Lower lobe of right lung (tissue), 2 donors: ENCODE measurements at places on chromosomes 7 and 10. TPM values are rescaled to one million over a fixed set of nuclear protein-coding genes. Genes with fewer than 3 reads are reported as not detected.

GRCh38 chr7:34445653-34446052 is 212.4 kb upstream of the NPSR1 start:
- DNase-seq = no peak

The LAMB1 gene
- 104 TPM for total RNA-seq

DNA sequence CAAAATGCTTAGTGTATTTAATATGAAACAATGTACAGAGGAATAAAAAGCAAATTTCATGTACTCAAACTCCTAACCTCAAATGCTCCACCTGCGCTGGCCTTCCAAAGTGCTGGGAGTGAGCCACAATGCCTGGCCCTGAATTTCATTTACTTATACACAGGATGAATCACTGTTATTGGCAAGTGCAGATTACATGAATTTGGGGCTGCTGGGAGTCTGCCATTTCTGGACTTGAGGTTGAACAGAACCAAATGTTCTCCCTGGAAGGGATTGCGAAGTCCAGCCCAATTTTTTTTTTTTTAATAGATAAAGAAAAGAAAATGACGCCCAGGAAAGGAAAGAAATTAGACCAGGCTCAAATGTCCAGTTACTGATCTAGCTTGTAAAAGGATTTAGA is 6.8 kb upstream of the CSTF2T start:
- no peak for DNase-seq

DNA sequence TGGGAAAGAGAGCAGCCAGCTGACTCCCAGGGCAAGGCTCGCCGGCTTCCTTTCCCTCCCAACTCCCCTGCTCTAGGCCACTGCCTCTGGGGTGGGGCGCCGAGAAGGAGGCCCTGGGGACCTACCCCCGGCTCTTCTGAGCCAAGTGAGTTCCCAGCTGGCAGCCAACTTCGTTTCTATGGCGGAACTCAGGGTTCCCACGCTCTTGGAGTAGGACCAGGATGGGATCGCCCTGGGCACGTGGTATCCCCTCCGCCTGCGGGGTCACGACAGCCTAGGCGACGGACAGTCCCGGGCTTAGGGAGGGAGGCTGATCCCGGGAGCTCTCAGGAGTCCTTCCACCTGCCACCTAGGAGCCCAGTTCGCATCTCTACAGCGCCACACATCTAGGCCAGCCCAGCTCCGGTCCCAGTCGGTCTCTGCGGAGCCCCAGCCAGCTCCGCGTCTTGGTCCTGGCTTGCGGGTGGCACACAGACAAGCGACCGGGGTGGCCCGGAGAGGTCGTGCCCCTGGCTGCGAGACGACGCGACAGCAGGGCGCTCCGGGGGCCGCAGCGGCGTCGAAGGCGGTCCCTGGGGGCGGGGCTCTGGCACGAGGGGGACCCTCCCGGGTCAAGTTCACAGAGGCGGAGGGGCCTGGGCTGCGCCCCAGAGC is 20.5 kb upstream of the GATA3 start:
- DNase-seq = no peak

- DNase-seq = no peak
Observed at GRCh38 chr10:58952162-58952601, 224.3 kb upstream of the PHYHIPL start.

DNA sequence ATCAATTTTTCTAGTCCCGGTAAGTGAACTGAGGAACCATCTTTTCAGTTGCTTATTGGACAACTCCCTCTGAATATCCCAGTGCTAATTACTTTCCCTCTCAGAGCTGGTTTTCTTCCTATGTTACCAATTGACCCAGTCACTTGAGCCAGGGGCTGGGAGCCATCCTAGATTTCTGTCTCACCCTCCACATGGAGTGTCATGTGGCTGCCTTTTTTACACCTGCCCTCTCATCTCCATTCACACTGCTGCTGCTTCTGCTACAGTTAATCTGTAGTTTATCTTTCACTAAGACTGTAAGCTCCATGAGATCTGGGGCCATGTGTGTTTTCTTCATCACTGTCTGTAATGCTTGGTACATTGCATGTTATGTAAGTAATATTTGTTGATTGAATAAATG is 35.8 kb downstream of the VCL start:
- no peak for DNase-seq

DNA sequence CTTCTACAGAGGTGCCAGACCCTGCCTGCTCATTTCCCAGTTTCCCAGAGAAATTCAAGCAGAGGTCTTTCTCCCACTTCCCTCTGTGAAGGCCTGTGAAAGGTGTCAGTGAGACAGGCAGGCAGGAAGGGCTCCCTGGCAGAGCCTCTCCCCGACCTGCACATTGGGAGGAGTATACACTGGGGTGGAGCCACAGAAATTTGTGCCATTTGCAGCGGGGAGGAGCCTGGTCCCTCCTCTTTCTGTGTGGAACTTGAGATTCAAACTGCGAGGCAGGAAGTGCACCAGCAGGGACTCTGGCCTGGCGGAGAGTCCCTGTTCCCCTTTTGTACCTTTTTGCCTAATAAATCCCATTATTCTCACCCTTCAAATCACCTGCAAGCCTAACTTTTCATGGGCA is 54.6 kb upstream of the OPN4 start:
- no peak for DNase-seq

DNA sequence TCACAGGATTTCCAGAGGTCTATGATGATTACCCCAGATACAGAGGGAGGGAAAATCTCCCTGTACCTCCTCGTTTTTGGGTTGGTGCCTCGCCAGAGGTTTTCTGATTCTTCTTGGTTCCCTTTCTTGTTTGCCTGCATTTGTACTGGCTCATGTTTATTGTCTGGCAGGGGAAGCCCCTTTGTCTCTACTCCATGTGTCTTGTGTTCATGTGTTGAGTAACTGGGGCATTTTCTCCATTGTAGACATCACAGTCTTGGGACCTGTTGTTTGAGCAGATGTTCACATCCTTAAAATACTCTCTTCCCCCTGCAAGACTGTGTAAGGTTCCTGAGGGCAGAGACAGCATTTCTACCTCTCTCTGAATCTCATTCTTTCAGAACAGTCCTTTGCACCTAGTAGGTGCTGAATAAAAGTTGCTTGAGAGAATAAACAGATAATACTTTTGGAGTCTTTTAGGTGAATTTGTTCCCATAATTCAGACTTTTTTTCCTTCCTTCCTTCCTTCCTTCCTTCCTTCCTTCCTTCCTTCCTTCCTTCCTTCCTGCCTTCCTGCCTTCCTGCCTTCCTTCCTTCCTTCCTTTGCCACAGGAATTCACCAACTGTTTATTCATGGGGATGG is 25.1 kb downstream of the CDK14 start:
- DNase-seq = no peak

DNA sequence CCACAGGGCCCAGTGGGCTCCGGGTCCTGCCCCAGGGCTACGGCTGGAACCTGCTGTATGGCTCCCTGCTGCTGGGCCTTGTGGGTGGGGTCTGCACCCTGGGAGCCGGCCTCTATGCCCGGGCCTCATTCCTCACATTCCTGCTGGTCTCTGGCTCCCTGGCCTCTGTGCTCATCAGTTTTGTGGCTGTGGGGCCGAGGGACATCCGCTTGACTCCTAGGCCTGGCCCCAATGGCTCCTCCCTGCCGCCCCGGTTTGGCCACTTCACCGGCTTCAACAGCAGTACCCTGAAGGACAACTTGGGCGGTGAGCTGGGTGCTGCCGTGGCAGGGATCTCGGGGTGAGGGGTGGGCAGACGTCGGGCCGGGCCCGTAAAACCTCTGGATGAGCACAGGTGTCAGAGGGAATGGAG is 4.4 kb downstream of the SLC12A9 start:
- no peak for DNase-seq

- DNase-seq = no peak
Observed at GRCh38 chr10:81969136-81969535, 94.1 kb downstream of the NRG3 start.

- DNase-seq = no peak
Observed at GRCh38 chr10:95300022-95300539, 9.3 kb upstream of the PDLIM1 start.

The GPR26 gene
- not detected for total RNA-seq

DNA sequence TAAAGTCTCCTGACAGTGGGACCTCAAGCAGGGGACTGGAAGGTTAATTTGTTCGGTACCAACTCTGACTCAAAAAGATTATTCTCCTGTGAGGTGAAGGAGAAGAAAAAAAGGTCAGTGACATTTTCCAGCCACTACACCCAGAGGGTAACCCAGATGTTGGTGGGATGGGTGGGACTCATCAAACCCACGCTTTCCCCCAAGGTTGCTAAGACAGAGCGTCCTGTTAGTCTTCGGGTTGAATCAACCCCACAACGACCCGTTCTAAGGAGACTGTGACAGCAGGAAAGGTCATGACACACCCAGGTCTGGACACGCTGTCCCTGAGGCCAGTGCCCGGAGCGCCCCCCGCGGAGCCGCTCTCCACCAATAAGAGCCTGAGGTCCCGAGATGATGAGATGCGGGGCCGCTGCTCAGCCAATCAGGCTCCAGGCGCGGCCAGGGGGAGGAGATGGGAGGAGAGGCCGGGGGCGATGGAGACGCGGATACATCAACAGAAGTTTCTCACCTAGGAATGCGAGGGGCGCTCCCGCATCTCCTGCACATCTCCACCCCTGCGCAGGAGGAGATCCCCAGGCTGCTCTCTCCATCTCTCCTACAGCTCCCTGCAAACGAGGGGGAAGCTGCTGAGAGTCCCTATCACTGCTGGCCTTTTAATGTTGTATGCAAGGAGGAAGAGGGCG is at the start of gene WNT16:
TSS of gene WNT16 (plus strand) at position 493 of the 683 bp plus-strand sequence. CDS start 293 bp downstream, outside the sequence.
- peak; percentile 39 for DNase-seq

The FAM24A gene
- not detected for total RNA-seq

DNA sequence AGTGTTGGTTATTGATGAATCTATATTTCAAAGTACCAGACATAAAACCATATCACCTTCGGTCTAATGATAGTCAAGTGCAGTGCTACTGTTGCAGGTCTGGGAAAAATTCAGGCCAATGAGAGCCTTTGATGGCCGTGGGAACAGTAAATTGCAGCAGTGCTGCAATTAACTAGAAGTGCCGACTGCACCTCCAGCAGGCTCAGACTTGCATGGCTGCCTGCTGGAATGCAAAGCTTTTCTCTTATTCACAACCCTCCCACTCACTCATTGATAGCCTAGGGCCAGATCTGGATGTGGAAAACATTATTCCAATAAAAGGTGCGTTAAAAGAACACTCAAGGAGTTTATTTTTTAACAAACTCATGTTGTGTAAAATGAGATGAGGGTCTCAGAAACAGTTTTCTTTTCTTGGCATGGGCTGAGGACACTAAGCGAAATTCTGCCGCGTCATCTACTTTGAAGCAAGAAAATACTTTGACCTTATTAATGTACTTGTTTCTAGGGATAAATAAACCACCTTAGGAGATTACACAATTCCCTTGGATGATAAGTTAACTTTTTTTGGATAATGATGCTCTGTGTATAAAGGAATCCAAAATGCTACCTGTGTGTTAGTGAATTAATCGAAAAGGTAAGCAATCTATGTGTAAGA is 17.1 kb downstream of the PLXDC2 start:
- no peak for DNase-seq

The SFTPA1 gene
- total RNA-seq = 10,352 TPM

DNA sequence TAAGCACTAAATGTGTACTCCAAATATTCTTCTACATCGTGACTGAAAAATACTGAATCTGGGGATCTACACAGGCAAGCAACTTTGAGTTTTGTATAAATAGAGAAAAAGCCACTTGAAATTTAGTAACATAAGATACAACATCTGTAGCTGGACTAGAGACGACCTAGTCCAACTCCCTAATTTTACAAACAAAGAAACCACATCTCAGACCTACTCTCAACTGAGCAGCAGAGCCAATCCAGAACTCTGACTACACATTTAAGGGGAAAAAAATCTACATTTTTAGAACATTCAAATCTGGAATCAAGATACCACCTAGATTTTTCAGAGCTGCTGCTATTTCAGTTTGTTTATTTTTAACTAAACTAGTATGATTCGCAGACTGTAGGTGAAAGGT is 88.9 kb downstream of the CABCOCO1 start:
- no peak for DNase-seq

The FAM241B gene
- total RNA-seq = 5.0 TPM

The MBLAC1 gene
- total RNA-seq = 2.7 TPM

DNA sequence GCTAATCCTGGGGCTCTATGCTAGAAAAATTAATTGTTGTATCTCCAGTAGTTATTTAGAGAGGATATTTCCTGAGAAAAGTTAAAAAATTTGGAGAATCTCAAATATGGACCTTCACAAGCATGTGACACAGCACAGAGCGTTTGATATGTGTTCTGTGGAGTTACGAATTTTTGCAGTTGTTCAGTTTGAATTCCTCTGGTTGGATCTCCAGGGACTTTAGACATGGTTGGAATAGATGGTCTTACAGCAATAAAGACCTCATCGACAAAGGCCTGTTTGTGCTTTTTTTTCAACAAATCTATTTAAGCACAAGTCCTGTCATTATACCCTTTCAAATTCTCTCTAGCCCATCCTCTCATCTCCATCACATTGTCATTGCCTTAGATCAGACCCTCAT is 138.0 kb downstream of the TES start:
- no peak for DNase-seq

The LMOD2 gene
- not detected for total RNA-seq

The MKRN1 gene
- total RNA-seq = 112 TPM

- no peak for DNase-seq
Observed at GRCh38 chr10:34916314-34916713, 101.2 kb upstream of the PARD3 start.

DNA sequence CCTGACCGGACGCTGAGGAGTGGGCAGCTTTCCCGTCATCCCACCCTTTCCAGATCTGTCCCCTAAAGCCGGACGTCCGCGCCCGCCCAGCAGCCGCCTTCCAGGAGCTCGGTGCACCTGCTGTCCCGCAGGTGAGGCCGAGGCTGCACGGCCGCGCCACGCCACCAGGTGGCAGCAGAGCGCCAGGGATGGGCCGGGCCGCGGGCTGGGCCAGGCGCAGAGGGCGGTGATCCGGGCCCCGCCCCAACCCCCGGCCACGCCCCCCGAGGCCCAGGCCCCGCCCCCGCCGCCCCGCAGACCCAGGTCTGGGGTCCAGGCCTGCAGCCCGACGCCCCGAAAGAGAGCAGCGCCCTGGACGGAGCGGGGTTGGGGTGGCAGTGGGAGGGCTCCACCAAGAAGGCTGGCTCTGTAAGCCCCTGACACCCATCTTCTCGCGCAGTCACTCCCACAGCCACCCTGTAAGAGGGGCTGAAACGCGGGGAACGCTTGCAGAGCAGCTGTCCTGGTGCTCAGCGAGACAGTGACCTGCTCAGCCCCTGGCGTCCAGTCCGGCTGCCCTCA is 32.2 kb downstream of the FOXL3 start:
- peak; percentile 84 for DNase-seq

The CHN2 gene
- 14.2 TPM for total RNA-seq

- no peak for DNase-seq
Observed at GRCh38 chr10:60367431-60367830, 22.2 kb downstream of the ANK3 start.

- no peak for DNase-seq
Observed at GRCh38 chr10:14414901-14415300, 84.2 kb upstream of the FRMD4A start.

DNA sequence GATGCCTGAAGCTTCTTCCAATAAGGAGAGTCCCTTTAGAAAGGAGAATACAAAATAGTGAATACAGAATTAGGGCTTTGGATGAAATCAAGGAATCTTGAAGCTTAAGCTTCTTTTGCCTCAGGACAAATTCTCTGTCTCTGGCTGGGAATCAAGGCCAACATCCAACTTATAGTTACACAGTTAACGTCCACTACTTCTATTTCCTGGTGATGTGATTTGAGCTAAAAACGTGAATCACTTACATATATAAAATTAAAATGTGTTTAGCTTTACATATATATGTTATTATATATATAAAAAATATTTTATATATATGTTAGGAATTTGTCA is 11.4 kb upstream of the INPP5F start:
- DNase-seq = no peak
